ENCODE measurements at places on chromosomes 3 and 15. TPM values are rescaled to one million over a fixed set of nuclear protein-coding genes. Genes with fewer than 3 reads are reported as not detected.

Gene LMCD1
- total RNA-seq: 33.1 TPM

Gene TRIM59
- 13.8 TPM for total RNA-seq

Gene MOBP
- not detected for total RNA-seq

Gene GOLGA6L10
- 6.3 TPM for total RNA-seq

Gene BFSP2
- total RNA-seq: not detected

Gene SYNPR
- 2.3 TPM for total RNA-seq

Gene LSAMP
- 64.9 TPM for total RNA-seq

Gene ZNF501
- 5.0 TPM for total RNA-seq

Gene CD86
- total RNA-seq: not detected

Gene IL5RA
- total RNA-seq: 0.14 TPM

Gene CHRNA3
- total RNA-seq: 19.2 TPM

Gene BUB1B
- total RNA-seq: 21.8 TPM

Gene NEK10
- 1.4 TPM for total RNA-seq

Gene CHAC1
- total RNA-seq: 7.8 TPM

Gene THAP10
- total RNA-seq: 5.3 TPM

Gene ZPLD1
- 1.5 TPM for total RNA-seq

GRCh38 chr3:155080692-155081091 lies 573 bp downstream of the MME start:
- peak overlapping the region; percentile 90 for H3K4me3 ChIP-seq
- no peak overlapping the region for H3K27ac ChIP-seq
- no peak for DNase-seq
- peaks cover under 1% of the 10 kb centered on the region for H3K36me3 ChIP-seq
- H3K4me1 ChIP-seq: peaks cover 20% of the 10 kb centered on the region
- H3K27me3 ChIP-seq: peaks cover 52% of the 10 kb centered on the region

DNA sequence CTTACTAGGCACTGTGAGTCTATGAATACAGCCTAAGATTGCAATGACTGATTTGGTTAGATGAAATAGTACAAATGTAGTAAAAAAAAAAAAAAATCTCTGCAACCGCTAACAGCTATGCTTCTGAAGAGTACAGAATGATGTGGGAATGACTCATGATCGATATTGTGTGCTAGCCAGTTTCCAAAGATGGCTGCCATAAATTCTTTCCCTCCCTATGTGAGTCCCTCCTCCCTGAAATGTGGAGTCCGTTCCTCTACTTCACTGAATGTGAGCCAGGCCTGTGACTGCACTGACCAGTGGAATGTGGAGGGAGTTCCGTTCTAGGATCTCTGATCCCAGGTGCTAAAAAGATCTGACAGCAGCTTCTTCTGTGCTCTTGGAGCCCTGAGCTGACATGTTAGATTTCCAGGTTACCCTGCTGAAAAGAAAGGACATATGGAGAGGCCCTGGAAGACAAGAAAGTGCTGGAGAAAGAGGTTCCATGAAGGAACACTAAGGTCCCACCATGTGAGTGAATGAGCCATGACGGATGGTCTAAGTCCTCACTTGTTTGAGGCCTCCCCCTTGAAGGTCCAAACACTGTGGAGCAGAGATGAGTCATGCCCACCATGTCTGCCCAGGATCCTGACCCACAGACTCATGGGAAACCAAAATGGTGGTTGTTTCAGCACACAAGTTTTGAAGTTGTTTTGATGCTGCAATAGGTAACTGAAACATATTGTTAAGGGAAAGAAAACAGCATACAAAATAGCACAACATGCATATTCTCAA lies 46.3 kb downstream of the DGKG start:
- H3K4me3 ChIP-seq: no peak overlapping the region
- no peak for DNase-seq
- no peaks in the 10 kb centered on the region for H3K4me1 ChIP-seq
- H3K27ac ChIP-seq: no peak overlapping the region
- peaks cover 16% of the 10 kb centered on the region for H3K27me3 ChIP-seq
- H3K36me3 ChIP-seq: no peaks in the 10 kb centered on the region

GRCh38 chr3:115512565-115513415 lies 110.5 kb upstream of the GAP43 start:
- DNase-seq: no peak
- peaks cover 40% of the 10 kb centered on the region for H3K4me1 ChIP-seq
- peaks cover 17% of the 10 kb centered on the region for H3K27me3 ChIP-seq
- no peaks in the 10 kb centered on the region for H3K36me3 ChIP-seq
- peak overlapping the region; percentile 86 for H3K27ac ChIP-seq

- DNase-seq: no peak
- H3K36me3 ChIP-seq: no peaks in the 10 kb centered on the region
- no peaks in the 10 kb centered on the region for H3K4me1 ChIP-seq
- H3K27ac ChIP-seq: no peak overlapping the region
- no peak overlapping the region for H3K4me3 ChIP-seq
- H3K27me3 ChIP-seq: no peaks in the 10 kb centered on the region
Observed at GRCh38 chr3:179801263-179801662, 148.4 kb downstream of the USP13 start.

DNA sequence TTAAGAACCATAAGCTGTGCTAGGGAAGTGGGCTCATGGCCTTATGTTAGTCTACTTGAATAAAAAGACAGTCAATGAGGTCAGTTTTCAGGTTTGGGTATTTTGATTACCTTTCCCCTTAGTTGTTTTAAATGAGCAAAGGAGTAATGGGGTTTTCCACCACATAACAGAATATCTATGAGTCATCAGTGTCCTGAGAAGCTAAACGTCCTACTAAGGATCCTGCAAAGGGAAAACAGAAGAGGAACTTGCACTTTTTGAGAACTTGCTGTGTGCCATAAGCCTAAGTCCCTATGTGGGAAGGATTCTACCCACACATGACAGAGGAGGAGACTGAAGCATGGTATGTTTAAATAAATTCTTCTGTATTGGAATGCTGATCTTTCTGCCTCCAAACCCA lies 292.8 kb upstream of the TMC3 start:
- no peak for DNase-seq
- no peaks in the 10 kb centered on the region for H3K36me3 ChIP-seq
- no peak overlapping the region for H3K27ac ChIP-seq

DNA sequence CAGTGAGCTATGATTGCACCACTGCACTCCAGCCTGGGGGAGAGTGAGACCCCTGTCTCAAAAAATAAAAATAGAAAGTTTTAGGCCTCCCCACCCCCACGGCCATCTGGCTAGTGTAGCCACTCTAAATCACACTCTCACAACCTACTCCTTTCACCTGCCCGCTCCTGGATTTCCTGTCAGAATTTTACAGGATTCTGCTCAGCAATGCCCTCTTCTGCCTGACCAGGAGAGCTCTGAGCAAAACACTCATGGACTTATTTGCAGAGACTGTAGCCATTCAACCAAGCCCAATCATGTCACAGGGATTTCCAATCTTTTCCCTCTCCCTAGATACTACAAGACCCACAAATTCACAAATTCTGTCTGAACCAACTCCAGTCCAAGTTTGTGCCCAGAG lies 242.6 kb upstream of the TPRG1 start:
- DNase-seq: no peak
- peaks cover 22% of the 10 kb centered on the region for H3K4me1 ChIP-seq
- no peak overlapping the region for H3K27ac ChIP-seq
- no peaks in the 10 kb centered on the region for H3K27me3 ChIP-seq
- no peaks in the 10 kb centered on the region for H3K36me3 ChIP-seq

DNA sequence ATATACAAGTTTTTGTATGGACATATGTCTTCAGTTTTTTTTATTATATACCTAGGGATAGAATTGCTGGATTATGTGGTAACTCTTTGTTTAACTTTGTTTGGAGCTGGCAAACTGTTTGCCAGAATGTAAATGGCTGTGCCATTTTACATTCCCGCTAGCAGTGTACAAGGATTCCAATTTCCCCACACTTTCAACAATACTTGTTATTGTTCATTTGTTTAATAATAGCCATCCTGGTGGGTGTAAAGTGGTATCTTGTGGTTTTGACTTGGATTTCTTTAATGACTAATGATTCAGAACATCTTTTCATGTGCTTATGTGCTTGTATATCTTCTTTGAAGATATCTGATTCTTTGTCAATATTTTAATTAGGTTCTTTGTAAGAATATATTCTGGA lies 64.4 kb downstream of the ZNF609 start:
- no peak overlapping the region for H3K4me3 ChIP-seq
- DNase-seq: no peak

DNA sequence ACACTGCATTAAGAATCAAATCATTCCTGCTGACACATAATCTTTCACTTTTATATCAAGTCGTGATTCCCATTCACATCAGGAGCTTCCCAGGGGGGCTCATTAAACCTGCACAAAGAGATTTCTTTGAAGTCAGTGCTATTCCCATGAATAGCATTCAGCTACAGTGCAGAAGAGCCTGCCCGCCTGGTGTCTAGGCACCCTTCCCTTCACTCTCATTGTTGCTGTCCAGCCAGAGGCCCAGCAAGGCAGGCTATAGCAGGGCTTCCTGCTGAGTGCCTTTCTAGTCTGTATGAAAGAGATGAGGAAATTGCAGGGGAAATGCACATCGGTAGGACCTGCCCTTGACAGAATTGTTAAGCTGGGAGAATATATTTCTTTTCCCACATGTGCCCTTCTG lies 4.5 kb upstream of the GJD2 start:
- H3K27ac ChIP-seq: no peak overlapping the region
- DNase-seq: no peak
- no peak overlapping the region for H3K4me3 ChIP-seq
- peaks cover 69% of the 10 kb centered on the region for H3K27me3 ChIP-seq
- H3K4me1 ChIP-seq: no peaks in the 10 kb centered on the region
- no peaks in the 10 kb centered on the region for H3K36me3 ChIP-seq

- H3K36me3 ChIP-seq: no peaks in the 10 kb centered on the region
- peaks cover 31% of the 10 kb centered on the region for H3K27me3 ChIP-seq
- H3K27ac ChIP-seq: no peak overlapping the region
- H3K4me1 ChIP-seq: no peaks in the 10 kb centered on the region
Observed at GRCh38 chr15:86125775-86126174, 46.1 kb downstream of the AGBL1 start.

DNA sequence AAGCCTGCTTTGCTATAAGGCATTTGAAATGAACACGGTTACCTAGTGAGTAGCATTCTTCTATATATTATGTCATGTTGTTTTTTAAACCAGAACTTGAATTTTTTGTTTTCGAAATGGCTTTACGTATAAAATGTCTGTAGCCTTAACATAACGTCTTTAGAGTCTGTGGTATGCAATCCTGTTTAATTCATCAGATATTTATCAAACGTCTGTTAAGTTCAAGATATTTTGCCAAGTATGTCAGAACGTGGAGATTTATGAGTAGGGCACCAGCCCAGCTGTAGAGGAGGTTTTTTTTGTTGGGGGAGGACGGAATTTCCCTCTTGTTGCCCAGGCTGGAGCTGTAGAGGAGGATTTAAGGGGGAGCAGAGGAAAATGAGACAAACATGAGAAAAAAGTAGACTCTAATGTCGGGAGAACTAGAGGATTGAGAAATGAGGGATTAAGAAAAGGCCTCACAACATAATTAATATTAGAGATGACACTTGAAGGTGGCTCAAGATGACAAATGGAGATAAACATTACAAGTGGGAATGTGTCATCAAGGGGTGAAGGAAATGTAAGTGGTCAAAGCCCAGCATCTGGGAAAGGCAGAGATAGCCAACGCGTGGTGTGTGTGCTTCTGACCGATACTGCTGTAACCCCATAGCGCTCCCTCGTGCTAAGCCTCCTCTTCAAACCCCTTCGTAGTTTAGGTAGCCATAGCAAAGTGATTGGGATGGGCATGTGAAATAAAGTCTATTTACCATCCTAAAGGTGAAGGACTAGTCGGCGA lies 154.0 kb upstream of the GOLGA6L4 start:
- H3K4me1 ChIP-seq: peaks cover 4% of the 10 kb centered on the region
- peaks cover 77% of the 10 kb centered on the region for H3K27me3 ChIP-seq
- H3K27ac ChIP-seq: no peak overlapping the region
- DNase-seq: no peak
- no peaks in the 10 kb centered on the region for H3K36me3 ChIP-seq
- H3K4me3 ChIP-seq: no peak overlapping the region

GRCh38 chr3:158808697-158809096 lies 6.8 kb downstream of the MFSD1 start:
- H3K27ac ChIP-seq: no peak overlapping the region
- no peaks in the 10 kb centered on the region for H3K27me3 ChIP-seq
- DNase-seq: no peak
- H3K4me1 ChIP-seq: no peaks in the 10 kb centered on the region

- DNase-seq: no peak
- H3K4me1 ChIP-seq: peaks cover 28% of the 10 kb centered on the region
- no peaks in the 10 kb centered on the region for H3K27me3 ChIP-seq
- H3K36me3 ChIP-seq: no peaks in the 10 kb centered on the region
Observed at GRCh38 chr15:63481105-63481810, 23.1 kb upstream of the USP3 start.

- no peaks in the 10 kb centered on the region for H3K27me3 ChIP-seq
- no peak overlapping the region for H3K27ac ChIP-seq
- no peak overlapping the region for H3K4me3 ChIP-seq
- no peaks in the 10 kb centered on the region for H3K4me1 ChIP-seq
Observed at GRCh38 chr3:95971573-95971972, 842.8 kb upstream of the EPHA6 start.

DNA sequence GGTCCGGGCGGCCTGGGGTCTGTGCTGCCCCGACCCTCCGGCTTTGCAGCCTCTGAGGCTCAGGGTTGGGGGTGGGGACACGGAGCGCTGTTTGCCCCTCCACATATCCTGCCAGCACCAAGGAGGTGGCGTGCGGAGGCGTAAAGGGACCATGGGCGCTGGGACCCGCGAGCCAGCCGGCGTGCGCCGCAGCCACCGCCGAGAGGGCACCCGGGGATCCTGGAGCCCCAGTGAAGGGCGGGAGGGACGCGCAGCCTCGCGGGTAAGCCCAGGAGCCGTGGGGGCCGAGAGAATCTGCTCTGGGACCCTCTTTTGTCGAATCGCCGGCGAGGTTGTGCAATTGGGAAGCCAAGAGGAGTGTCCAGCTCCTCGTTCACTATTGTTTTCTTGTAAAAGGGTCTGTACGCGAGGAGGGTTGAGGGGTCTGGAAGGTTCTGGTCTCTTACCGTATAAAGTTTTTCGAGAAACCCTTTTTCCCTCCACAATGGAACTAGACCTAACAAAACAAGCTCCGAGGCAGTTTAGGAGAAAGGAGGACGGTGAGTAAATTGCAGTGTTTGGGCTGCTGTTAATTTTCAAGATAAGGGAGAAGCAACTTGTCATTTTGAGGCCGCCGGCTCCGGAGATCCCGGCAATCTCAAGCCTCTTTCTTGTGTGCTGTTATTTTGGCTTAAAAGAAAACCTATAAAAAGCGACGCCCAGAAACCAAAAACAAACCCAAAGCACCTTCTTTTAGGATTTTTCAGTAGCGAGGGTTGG lies 29.9 kb upstream of the ST3GAL6 start:
- H3K36me3 ChIP-seq: peaks cover 14% of the 10 kb centered on the region
- peaks cover 22% of the 10 kb centered on the region for H3K4me1 ChIP-seq
- H3K27ac ChIP-seq: peak overlapping the region; percentile 93
- H3K4me3 ChIP-seq: peak overlapping the region; percentile 98
- peaks cover 4% of the 10 kb centered on the region for H3K27me3 ChIP-seq
- no peak for DNase-seq

GRCh38 chr3:13023235-13023970 lies 49.8 kb downstream of the IQSEC1 start:
- no peaks in the 10 kb centered on the region for H3K36me3 ChIP-seq
- H3K4me1 ChIP-seq: peaks cover 4% of the 10 kb centered on the region
- H3K4me3 ChIP-seq: no peak overlapping the region
- no peaks in the 10 kb centered on the region for H3K27me3 ChIP-seq
- H3K27ac ChIP-seq: no peak overlapping the region

GRCh38 chr3:164673738-164674137 lies 404.6 kb downstream of the SI start:
- H3K27ac ChIP-seq: no peak overlapping the region
- DNase-seq: no peak
- H3K4me3 ChIP-seq: no peak overlapping the region
- no peaks in the 10 kb centered on the region for H3K36me3 ChIP-seq

- H3K4me3 ChIP-seq: no peak overlapping the region
- no peak overlapping the region for H3K27ac ChIP-seq
- no peak for DNase-seq
- no peaks in the 10 kb centered on the region for H3K27me3 ChIP-seq
- no peaks in the 10 kb centered on the region for H3K36me3 ChIP-seq
- H3K4me1 ChIP-seq: peaks cover 23% of the 10 kb centered on the region
Observed at GRCh38 chr15:38899300-38899699, 334.7 kb upstream of the RASGRP1 start.

Measured in type B pancreatic cell (in vitro differentiated cells).